Stimulated activated CD4-positive, alpha-beta T cell treated with anti-CD3 and anti-CD28 coated beads, Interleukin-1b, Interleukin-23, amount 100 ng/mL, for 48 hours (primary cell): ENCODE measurements at places on chromosomes 1 and 21.

- no peak for DNase-seq
Measured at GRCh38 chr1:24325587-24326449, 6.7 kb downstream of the GRHL3 start.

DNA sequence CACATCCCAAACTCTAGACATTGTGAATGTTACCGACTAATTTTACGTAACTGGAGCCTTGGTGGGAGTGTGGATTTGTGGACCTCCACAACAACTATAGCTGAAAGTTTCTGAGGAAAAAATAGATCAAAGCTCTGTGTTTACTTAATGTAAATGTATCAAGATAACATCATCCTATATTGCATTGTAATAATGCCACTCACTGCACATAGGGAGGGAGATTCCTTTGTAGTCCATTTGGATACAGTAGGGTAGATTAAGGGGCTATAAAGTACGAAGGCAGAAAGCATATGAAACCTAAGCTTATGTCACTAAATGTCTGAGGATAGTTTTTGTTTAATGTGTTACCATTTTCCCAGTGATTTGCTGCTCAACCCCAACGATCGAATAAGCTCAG is 273.4 kb downstream of the TM2D1 start:
- no peak for DNase-seq

- DNase-seq: no peak
Measured at GRCh38 chr1:192235127-192235526, 76.9 kb downstream of the RGS18 start.

- DNase-seq: no peak
Measured at GRCh38 chr1:19670787-19671186, 6.1 kb downstream of the HTR6 start.

DNA sequence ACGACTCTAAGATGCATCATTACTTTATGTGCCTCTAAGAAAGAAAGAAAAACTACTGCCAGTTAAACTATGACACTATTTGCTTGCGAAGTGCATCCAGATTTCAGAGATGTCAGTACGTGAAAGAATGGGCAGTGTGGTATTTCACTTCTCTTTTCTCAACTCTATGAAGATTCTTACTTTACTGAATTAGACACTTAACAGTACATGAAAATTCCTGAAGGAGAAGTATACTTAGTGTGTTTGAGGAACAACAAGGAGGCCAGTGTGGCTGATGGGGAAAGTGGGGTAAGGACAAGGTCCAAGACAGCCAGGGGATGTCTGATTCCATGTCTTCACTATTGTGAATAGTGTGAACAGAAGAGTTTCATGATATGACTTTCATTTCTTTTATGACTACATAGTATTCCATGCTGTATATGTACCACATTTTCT is 53.9 kb upstream of the HSD17B7 start:
- DNase-seq: no peak

DNA sequence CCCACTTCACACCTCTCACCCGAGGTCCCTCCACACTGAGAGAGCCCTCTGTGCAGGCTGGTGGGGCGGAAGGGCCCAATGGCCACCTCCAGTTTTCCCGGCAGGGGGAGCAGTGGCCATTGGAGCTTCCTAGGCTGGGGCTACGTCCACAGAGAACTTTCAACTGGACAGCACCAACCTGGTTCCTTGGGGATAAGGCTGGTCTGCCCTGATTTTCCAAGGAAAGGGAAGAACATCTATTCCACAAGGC is 20.3 kb upstream of the LAPTM5 start:
- DNase-seq: no peak

DNA sequence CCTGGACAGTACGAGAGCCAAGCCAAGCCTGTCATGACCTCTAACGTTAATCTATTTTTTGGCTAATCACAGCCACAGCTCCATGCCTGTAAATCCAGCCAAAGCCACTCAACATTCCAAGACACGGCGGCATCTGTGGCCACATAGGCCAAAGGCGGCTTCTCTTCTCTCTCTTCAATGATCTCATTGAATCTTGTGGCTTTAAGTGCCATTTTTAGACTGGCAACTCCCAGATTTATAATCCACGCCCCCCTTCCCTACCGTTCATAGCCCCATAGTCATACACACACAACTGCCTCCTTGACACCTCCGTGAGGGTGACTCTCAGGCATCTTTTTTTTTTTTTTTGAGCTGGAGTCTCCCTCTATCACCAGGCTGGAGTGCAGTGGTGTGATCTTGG is 5.7 kb upstream of the SELENON start:
- DNase-seq: no peak

DNA sequence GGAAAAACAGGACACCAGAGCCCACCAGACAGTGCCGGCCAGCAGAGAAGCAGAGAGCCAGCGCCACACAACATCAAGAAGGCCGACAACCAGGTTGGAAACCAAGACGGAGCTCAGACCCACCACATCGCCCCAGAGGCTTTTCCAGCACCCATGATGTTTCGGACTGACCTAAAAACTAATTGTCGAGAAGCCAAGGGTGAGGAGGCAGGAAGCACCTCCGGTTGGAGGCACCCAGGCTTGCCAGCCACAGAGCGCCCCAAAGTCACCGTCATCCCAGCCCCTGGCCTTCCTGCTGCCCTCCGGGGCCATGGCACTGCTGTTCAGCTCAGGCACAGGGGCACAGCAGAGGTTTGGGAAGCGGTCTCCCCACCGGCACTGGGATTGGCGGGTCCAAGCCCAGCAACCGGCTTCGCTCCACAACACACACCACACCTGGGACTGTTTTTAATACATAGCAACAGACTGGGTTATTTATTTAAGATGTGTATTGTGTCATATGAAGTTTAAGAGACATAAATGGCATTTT is 67.2 kb downstream of the SLC37A1 start:
- no peak for DNase-seq

GRCh38 chr1:48251821-48252220 is 29.3 kb downstream of the SLC5A9 start:
- no peak for DNase-seq

DNA sequence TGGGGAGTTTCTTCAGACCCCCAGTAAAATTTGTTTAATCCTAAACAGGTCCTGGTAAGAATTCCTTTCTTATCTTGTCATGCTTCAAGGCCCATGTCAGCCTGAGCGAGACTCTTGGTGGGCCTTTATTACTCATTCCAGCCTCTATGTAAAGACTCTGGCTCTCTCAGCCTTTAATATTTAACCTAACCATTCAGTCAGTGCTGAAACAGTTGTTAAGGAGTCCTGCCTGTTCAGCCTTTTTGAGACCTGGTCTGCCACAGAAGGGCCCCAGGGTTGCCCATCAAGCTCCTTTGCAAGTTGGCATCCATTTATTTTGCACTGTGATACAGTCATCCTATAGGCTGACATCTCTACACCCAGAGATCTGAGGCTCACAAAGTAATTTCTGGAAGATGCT is 107.7 kb upstream of the VANGL1 start:
- DNase-seq: no peak

GRCh38 chr1:235113183-235113917 is 15.3 kb downstream of the TOMM20 start:
- no peak for DNase-seq

GRCh38 chr1:94309216-94309615 is 71.8 kb upstream of the ARHGAP29 start:
- no peak for DNase-seq

DNA sequence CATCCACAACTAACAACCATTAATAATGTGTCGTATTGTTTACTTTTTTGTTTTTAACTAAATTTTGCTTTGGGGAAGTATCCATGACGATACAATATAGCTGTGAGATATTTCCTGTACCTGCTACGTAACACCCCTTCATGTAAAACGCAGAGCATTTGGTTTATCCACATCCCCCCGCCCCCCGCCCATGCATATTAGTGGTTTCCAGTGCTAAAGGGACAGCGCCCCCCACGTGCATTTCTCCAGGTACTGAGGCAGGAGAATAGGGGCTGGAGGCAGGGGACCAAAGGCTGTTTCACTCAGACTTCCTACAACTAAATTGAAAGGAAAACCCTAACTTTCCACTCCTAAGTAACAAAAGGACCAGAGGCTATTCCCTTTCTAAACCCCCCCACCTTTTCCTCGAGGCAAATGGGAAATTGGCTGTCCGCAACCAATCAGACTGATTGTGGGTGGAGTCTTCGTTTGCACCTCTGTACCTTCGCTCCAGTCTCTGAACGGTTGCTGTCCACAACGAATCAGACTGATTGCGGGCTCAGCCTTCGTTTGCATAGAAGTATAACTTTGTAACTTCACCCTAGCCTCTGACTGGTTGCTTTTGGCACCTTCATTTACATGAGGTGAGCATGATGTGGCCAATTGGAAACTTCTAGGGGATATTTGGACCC is 12.2 kb upstream of the RIPK4 start:
- DNase-seq: no peak

- DNase-seq: no peak
Measured at GRCh38 chr1:243394066-243394465, 138.2 kb downstream of the SDCCAG8 start.

- DNase-seq: no peak
Measured at GRCh38 chr1:89457046-89457445, 67.6 kb upstream of the LRRC8B start.

DNA sequence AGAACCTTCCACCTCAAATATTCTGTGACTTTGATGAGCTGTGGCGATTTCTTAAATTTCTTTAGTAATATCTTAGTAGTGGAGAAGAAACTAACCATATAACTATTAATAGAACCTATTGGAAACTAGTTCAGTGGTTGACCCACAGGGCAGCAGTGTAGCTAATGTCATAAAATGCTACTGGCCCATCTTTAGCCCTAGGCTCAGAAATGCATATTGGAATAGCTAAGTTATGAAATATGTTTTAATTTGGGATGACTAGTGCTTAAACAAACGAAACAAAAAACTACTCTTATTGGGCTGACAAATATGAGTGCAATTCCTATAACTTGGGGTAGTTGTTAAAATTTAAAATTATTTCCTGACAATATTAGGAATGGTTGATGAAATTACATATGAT is 20.2 kb downstream of the MACO1 start:
- DNase-seq: no peak

DNA sequence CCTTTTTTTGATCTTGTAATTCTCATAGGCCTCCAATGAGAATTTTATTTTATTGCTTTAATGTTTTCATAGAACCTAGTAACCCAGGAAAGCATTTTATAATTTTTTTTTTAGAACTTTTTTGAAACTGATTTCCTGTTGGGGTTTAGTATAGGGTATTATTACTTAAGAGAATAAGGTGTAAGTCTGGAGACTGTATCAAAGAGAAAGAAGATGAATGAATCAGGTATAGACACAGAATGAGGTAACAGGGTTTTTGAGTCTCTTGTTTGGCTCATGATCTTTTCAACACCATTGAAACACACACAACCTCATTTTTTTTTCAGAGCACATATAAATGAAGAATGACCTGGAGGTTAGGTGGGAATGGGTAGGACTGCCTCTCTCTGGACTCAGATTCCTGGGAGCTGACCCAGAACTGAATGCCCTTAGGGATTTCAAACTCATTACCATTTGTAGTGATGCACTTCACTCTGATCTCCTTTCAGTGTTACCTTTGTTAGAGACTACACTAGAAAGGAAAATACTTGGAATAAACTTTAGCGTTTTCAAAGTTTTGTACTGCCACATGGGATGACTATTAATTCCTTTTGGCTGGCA is 51.0 kb downstream of the EPB41 start:
- DNase-seq: no peak

DNA sequence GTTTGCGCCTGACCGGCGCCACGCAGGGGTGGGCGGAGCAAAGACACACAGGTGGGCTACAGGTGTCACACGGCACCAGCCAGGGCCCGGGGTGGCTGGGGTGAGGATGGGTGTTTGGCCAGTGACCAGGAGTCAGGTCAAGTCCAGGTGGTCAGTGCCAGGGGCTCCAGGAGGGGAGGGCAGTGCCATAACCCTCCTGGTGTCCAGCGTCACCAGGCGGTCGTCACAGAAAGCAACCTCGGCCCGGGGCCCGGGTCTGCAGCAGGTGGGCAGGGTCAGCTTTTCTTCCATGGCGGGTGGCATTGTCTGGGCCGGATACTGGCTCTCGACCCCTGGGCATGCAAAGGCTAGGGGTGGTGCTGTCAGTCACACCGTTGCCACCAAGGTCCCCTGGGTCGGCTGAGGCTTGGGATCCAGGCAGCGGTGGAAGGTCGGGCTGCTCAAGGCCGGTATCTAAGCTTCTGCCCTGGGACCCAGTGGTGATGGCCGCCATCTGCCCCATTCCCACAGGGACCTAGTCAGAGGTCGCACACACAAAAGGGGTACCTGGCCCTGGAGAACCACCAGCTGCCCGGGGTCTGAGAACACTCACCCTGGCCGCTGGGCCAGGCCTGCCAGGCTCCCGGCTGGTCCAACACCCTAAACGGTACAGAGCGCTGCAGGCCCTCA is 1.8 kb downstream of the FNDC10 start:
- DNase-seq: no peak

DNA sequence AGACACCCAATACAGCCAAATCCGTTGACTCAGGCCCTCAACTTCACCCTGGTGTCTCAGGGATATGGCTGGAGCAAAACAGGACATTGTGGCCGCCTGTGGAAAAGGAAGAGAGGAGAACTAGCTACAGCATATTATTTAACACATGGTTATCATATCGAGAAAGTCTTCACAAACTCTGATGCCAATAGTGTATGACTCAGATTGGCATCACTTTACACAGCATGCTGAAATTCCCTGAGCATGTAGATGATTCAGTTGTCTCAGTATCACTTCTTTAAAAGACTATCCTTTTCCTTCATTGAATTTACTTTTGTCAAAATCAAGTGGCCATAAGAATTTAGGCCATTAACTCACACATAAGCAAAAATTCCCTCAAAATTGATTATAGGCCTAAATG is 20.1 kb downstream of the HSD3B2 start:
- no peak for DNase-seq

DNA sequence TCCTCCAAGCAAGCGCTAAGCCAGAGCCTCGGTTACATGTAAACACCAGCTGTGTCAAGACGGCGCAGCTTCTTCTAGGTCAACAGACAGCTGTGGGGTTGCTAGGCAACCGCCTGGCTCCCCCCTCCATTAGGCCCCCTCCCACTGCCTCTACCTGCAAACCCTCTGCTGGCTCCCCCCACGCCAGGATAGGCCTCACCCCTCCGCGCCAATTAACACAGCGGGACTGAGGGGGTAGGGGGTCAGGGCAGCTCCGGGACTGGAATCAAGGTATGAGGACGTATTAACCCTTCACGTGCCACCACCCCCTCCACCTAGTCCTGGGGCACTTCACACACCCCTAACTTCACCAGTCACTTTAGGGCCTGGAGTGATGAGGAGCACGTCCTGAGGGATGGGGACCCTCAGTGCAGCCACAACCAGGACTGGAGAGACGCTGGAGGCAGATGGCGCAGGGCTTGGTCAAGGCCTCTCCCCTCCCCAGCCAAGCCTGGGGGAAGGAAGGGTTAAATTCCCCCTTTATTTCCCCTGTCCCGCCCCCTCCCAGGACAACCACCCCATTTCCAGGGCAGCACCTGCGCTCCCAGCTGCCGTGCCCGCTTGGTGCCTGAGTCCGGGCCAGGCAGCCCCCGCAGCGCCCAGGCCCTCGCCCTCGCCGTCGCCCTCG is 37.4 kb upstream of the WASF2 start:
- no peak for DNase-seq

- DNase-seq: no peak
Measured at GRCh38 chr1:74344387-74344786, 109.2 kb downstream of the TNNI3K start.
